Hepatocyte (in vitro differentiated cells): ENCODE measurements at places on chromosomes 1 and 21.

GRCh38 chr21:20802631-20803260 is 195.5 kb upstream of the NCAM2 start:
- DNase-seq, result no peak

DNA sequence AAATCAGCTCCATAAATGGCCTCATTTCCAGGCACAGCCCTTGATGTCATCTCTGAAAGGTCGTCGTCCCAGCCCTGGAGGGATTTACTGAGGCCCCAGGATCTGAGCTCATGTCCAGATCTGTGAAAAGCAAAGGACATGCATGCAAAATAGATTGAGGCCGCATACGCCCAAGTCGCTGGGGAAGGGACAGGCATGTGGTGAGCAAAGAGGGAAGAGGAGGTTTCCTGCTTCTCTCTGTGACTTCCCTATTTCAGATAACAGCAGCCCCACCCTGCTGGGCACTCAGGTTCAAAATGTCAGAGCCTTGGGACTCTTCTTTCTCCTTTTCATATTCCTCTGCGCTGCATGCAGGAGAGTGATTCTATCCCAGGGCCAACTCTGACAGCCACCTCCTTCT is 197.2 kb downstream of the ADSS2 start:
- no peak for DNase-seq

DNA sequence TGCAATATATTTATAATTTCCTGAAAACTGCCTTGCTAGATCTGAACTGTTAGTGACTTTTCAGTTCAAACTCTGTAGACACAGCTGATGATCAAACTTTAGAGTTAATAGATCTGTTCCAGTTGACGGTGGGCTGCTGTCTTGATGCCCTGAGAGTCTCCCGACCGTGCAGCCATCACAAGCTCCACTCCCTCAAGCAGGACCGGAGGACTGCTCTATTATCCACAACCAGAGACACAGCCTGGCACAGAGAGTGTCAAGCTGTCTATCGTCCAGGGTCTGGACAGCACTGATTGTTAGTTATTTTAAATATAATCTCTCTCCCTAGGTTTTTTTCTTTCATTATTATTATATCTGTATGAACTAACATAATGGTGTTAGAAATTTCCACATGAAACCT is 8.0 kb downstream of the CHODL start:
- no peak for DNase-seq

DNA sequence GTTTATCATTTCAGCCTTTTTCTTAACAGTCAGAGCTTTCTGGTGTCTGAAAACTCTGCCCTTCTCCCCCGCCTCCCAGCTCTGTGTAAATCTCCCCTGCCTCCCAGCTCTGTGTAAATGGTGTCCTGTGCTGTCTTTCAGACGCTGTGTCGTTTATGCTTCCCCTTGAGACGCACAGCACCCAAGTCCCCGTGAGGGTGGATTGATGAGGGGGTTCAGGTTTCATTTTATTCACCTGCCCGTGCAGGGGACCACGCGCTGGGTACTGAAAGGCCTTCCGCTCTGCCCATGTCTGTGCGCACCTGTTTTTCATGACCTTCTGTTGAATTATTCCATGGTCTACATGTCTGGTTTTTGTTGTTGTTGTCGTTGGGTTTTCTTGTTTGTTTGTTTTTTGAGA is 108.2 kb upstream of the COL6A1 start:
- DNase-seq, result no peak

DNA sequence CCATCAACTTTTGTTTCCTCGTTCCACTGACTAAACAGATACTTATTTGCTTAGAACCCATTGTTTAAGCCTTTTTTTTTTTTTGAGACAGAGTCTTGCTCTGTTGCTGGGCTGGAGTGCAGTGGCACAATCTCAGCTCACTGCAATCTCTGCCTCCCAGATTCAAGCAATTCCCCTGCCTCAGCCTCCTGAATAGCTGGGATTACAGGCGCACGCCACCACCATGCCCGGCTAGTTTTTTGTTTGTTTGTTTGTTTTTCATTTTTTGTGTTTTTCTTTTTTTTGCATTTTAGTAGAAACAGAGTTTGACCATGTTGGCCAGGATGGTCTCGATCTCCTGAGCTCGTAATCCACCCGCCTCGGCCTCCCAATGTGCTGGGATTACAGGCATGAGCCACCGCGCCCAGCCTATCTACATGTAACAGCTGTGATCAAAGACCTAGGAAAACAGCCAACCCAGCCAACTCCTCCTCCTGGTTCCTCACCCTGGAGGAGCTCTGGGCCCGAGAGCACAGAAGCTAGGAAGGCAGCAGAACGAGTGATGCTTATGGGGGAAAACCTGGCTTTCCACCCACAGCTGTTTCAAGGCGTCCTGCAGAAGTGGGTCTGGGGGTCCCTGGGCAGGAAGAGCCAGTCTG is 32.9 kb downstream of the KCNN3 start:
- no peak for DNase-seq
